IMR-90 (cell line): ENCODE measurements at places on chromosomes 2 and 18. TPM values are rescaled to one million over a fixed set of nuclear protein-coding genes. Genes with fewer than 3 reads are reported as not detected.
A peak's percentile ranks its signal among the peaks of the same experiment; 100 is the strongest.

The ASIC4 gene
- not detected in 2 replicates for total RNA-seq

GRCh38 chr18:58364876-58365528 is 263.9 kb downstream of the ALPK2 start:
- peaks cover 3% of the 10 kb centered on the region; the same call in 1 of the 2 replicates for H3K36me3 ChIP-seq
- no peak overlapping the region for H3K27ac ChIP-seq
- H3K27me3 ChIP-seq: no peaks in the 10 kb centered on the region
- H3K4me3 ChIP-seq: no peak overlapping the region

DNA sequence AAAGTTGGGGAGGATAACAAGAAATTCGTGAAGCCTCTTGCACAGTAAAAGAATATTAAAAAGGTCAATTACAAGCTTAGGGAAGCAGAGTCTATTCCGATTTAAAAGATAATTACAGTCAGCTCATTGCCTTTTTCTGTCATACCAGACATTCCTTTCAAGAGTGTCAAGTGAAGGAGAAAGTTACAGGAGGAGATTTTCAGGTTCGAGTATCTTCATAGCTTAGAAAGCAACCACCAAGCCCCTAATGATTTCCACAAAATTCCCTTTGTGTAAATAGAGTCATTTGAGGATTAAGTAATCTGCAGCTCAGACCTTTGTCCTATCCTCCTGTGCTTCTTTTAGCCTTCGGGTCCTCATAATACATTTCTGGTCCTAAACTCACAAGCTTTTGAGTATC is 414.9 kb downstream of the CDH2 start:
- H3K27ac ChIP-seq: no peak overlapping the region
- no peaks in the 10 kb centered on the region for H3K36me3 ChIP-seq
- H3K4me1 ChIP-seq: no peaks in the 10 kb centered on the region
- H3K4me3 ChIP-seq: no peak overlapping the region
- no peaks in the 10 kb centered on the region for H3K27me3 ChIP-seq

The SIX2 gene
- total RNA-seq: not detected in 2 replicates

DNA sequence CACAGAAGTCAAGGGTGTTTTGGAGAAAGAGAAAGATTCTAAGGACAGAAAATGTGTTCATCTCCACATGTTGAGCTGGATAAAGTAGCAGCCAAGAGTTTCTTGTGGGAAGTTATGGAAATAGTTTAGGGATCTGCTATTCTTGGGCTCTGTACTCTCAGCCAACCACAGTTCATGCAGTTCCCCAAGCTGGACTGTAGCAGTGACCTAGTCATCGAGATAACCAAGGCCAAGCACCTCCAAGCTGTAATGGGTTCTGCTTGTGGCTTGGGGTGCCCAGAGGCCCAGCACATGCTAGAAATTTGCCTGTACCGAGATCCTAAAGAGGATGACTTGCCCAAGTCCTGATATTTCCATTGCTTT is 91.9 kb upstream of the RASGRP3 start:
- no peaks in the 10 kb centered on the region for H3K27me3 ChIP-seq
- H3K4me3 ChIP-seq: no peak overlapping the region
- H3K27ac ChIP-seq: no peak overlapping the region
- peaks cover 29% of the 10 kb centered on the region for H3K36me3 ChIP-seq
- peaks cover 5% of the 10 kb centered on the region; the same call in 1 of the 2 replicates for H3K4me1 ChIP-seq

DNA sequence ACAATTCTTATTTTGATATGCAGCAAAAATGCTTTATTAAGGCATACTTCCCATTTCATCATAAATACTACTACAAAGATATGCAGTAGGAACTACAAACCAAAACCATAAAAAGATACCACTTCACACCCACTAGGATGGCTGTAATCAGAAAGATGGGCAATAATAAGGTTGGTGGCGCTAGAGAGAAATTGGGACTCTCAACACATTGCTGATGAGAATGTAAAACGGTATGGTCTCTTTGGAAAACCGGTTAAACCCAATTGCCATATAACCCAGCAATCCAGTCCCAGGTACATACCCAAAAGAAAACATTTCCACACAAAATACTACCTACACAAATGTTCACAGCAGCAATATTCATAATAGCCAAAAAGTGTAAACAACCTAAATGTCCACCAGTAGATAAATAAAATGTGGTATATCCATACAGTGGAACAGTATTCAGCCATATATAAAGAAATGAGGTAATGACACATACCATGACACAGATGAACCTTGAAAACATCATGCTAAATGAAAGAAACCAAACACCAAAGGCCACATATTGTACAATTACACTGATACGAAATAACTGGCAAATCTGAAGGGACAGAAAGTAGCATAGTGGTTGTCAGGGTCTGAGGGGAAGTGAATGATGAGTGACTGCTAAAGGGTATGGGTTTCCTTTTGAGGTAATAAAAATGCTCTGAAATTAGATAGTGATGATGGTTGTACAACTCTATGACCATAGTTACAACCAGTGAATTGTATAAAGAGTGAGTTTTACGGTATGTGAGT is 12.7 kb downstream of the SP3 start:
- H3K27ac ChIP-seq: no peak overlapping the region
- H3K4me1 ChIP-seq: peaks cover 4% of the 10 kb centered on the region
- no peak overlapping the region for H3K4me3 ChIP-seq
- no peak for DNase-seq
- peaks cover 23% of the 10 kb centered on the region for H3K36me3 ChIP-seq
- H3K27me3 ChIP-seq: no peaks in the 10 kb centered on the region

DNA sequence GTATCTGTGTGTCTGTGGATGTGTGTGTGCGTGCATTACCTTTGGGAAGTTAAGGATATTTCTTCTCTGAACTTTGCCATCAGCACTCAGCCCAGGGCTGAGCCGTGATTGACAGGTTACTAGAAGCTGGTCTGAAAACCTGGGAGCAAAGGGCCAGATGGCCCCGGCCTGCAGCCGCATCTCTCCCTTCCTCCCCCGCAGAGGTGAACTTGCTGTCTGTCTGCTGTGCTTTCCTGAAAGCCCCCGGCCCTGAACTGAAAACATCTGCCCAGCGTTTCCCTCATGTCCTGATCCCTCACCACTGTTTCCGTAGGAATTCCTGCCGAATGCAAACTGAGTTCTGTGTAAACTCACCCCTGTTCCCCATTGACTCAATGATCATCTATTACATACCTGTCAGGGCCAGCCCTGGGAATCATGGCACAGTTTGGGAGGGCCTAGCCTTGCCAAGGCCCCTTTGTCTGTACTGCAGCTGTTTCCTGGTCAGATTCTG is 45.8 kb downstream of the MYCN start:
- no peaks in the 10 kb centered on the region for H3K36me3 ChIP-seq
- H3K27ac ChIP-seq: no peak overlapping the region
- no peak overlapping the region for H3K4me3 ChIP-seq
- DNase-seq: no peak
- no peaks in the 10 kb centered on the region for H3K27me3 ChIP-seq

GRCh38 chr2:163692611-163693482 is 43.0 kb downstream of the FIGN start:
- H3K4me3 ChIP-seq: no peak overlapping the region
- no peaks in the 10 kb centered on the region for H3K27me3 ChIP-seq
- peaks cover 3% of the 10 kb centered on the region; the same call in 1 of the 2 replicates for H3K4me1 ChIP-seq
- no peak overlapping the region for H3K27ac ChIP-seq
- DNase-seq: peak; percentile 54

DNA sequence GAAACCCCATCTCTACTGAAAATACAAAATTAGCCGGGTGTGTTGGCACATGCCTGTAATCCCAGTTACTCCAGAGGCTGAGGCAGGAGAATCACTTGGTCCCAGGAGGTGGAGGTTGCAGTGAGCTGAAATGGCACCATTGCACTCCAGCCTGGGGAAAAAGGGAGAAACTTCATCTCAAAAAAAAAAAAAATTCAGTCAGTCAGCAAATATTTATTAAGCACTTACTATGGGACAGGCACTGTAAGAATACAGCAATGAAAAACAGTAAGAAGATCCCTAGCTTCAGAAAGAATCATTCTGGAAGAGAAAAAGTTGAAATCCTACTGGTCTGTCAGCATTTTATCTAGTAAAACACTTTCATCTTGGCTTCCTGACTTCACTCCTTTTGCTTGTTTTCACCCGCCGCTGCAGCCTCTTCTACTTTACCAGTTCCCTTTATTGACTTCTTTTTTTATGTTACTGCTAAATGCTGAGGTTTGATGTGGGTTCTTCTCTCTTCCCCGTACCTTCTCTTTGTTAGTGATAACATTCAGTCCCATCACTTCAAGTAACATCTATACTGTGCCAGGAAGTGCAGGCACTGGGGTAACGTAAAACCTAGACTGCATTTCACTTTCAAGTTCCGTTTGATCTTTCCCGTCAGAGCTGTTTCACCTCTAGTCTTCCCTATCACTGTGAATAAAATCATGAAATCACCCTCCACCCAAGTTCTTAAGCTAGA is 10.8 kb upstream of the TAF4B start:
- no peaks in the 10 kb centered on the region for H3K4me1 ChIP-seq
- no peak overlapping the region for H3K4me3 ChIP-seq
- no peaks in the 10 kb centered on the region for H3K36me3 ChIP-seq
- peaks cover 3% of the 10 kb centered on the region; the same call in 1 of the 2 replicates for H3K27me3 ChIP-seq

- peaks cover 46% of the 10 kb centered on the region for H3K27me3 ChIP-seq
- no peaks in the 10 kb centered on the region for H3K36me3 ChIP-seq
- H3K27ac ChIP-seq: no peak overlapping the region
These were observed 13.1 kb upstream of the RAX start for GRCh38 chr18:59286341-59286740.
